Cardiac muscle cell (in vitro differentiated cells and primary cell): ENCODE measurements at places on chromosomes 1 and 21. TPM values are rescaled to one million over a fixed set of nuclear protein-coding genes. Genes with fewer than 3 reads are reported as not detected.

KCNJ9 gene
- 0.03 and 0.11 TPM in 2 replicates for total RNA-seq

OR2AJ1 gene
- 0.21 TPM in 1 of 2 replicates, not detected in the other for total RNA-seq

KIF2C gene
- total RNA-seq: 11.0 and 80.8 TPM in 2 replicates

C1orf185 gene
- not detected in 2 replicates for total RNA-seq

TRAF3IP3 gene
- 0.11 and 1.3 TPM in 2 replicates for total RNA-seq
